Activated CD4-positive, CD25-positive, alpha-beta regulatory T cell treated with anti-CD3 and anti-CD28 coated beads, Interleukin-2, amount 50 U/mL, for 24 hours (primary cell): ENCODE measurements at places on chromosomes 7 and 10.

- no peak for ATAC-seq
Measured at GRCh38 chr10:637221-637620, 52.2 kb downstream of the DIP2C start.

DNA sequence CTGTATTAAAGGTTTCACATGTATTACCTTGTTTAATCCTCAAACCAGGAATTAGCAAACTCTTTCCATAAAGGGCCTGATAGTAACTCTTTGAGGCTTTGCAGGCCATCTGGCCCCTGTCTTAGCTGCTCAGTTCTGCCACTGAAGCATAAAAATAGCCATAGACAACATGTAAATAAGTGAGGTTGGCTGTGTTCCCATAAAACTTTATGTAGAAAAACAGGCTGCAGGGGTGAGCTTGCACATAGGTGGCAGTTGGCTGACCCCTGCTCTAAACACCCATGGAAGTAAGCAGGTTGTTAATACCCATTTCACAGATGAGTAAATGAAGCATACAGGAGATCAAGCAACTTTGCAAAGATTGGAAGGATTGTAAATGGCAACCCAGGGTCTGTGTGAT, 1279.2 kb upstream of the AUTS2 start:
- no peak for ATAC-seq

DNA sequence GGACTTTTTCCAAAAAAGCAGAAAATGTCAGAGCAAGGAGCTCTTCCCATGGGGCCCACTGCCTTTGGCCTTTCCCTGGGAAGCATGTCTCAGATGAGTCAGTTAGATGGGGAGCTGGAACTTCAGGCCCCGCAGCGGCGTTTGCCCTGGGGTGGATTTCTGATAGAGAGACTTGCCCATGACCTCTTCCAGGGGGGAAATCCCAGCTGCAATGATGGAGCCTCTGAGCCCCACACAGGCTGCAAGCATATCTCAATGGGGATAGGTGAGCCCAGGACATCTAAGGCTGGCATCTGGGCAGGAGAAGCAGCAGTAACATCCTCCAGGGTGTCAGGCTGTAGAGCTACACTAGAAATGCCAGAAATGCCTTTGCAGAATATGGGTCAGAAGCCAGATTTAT, 269.2 kb upstream of the TCERG1L start:
- ATAC-seq, result no peak

DNA sequence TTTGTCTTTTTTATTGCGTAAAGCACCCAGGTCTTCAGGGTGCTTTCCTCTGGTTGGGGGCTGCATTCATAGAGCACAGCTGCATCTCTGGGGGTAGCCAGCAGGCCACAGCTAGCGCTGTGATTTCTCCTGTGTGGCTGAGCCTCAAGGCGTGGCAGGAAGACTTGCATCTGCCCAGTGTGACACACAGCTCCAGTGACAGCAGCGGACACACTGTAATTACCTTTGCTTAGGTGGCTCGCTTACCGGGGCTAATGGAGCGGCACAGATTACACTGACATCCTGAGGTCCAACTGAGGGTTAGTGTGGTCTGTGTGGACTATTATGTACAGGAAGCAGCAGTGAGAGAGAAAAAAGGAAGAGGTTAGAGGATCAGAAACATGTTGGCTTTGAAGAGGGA, 27.1 kb downstream of the ABCB4 start:
- no peak for ATAC-seq

DNA sequence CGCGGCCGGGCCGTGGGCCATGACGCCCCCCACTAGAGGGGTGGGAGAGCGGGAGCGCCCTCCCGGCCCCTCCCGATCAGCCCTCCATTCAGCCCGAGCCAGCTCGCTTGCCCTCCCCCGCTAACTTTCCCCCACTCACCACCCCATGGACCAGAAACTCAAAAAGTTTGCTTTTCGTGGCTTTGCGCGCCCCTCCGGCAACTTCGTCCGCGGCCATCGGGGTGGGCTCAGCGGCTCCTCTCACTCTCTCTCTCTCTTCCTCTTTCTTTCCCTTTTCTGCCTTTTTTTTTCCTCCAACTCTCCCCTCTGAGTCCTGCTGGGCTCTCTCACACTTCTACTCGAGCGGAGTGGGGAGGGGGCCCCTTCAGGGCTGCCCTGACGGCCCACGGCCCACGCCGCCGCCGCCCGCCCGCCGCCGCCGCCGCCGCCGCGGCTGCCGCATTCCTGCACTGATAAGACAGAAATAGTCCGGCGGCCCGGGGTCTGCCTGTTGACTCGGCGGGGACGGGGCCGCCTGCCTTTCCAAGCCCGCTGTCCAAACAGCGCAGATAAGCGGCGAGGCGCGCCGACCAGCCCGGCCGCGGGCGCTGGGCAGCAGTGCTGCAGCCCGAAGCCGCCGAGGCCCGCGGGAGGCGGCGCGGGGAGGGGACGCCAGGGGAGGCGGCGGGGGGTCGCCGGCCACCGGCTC, at the start of gene SMARCD3:
TSS of gene SMARCD3 (minus strand) at position 349 of the 688 bp plus-strand sequence. CDS start at position 217, 132 bp downstream.
- peak; percentile 39 for ATAC-seq
